ENCODE measurements at places on chromosomes 6 and 20.

- no peak for DNase-seq
Measured at GRCh38 chr6:154457881-154458284, 52.6 kb downstream of the CNKSR3 start.

GRCh38 chr6:40880906-40881305 is 158.1 kb downstream of the UNC5CL start:
- DNase-seq, result no peak

- no peak for DNase-seq
Measured at GRCh38 chr6:27187231-27188060, 60.1 kb upstream of the PRSS16 start.

GRCh38 chr6:119671105-119671504 is 321.5 kb upstream of the MAN1A1 start:
- no peak for DNase-seq

GRCh38 chr6:44023586-44024454 is 103.4 kb downstream of the MRPL14 start:
- no peak for DNase-seq

DNA sequence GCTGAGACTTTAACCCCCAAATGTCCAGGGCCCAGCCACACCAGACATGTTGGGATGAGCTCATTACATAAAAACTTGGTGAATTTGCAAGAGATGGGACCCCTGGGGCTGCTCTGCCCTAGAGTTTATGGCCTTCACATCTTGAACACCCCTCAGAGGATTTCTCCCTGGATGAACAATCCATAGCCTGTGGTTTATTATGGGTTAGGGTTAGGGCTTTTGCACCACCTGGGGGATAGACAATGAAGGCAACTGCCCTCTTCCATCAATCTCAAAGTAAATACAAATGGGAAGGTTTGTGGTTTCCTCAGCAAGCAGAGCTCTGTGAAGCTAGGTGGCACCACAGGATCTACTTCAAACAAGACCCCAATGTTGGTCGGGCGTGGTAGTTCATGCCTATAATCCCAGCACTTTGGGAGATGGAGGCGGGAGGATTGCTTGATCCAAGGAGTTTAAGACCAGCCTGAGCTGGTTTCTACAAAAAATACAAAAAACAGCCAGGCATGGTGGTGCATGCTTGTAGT is 17.4 kb downstream of the SPINT3 start:
- DNase-seq, result no peak

DNA sequence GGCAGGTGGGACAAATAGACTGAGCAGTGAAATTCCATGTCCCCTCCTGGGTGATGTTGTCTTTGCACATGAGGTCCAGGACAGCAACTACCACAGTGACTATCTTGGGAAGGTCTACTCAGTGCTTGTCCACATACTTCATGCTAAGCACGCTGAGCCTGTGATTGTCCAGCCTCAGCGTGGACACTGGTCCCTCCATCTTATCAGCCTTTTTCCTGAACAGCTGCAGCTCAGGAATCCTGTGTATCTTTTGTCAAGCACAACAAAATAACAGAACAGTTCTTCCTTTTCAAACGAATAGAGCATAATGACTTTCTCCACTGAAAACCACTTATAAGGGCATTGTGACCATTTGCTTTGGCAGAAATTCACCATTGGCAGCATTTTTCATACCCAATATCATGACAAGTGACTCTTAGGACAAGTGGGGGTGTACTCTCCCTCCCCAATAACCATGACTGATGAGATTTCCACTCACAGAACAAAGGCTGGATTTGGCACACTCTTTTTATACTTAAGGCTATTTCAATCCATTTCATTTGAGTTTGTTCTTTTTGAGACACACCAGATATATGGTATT is 90.3 kb downstream of the FYN start:
- no peak for DNase-seq

GRCh38 chr20:57440678-57441509 is 49.7 kb downstream of the RBM38 start:
- DNase-seq, result no peak
